ENCODE measurements at places on chromosomes 2 and 18.

- no peak for DNase-seq
These were observed 24.9 kb downstream of the FHOD3 start for GRCh38 chr18:36322408-36322728.

GRCh38 chr2:128732976-128733431 is 414.3 kb upstream of the HS6ST1 start:
- DNase-seq, result no peak

GRCh38 chr2:240974771-240975572 is 23.4 kb upstream of the SNED1 start:
- no peak for DNase-seq

- no peak for DNase-seq
These were observed 126.0 kb upstream of the HDAC4 start for GRCh38 chr2:239526666-239527415.

DNA sequence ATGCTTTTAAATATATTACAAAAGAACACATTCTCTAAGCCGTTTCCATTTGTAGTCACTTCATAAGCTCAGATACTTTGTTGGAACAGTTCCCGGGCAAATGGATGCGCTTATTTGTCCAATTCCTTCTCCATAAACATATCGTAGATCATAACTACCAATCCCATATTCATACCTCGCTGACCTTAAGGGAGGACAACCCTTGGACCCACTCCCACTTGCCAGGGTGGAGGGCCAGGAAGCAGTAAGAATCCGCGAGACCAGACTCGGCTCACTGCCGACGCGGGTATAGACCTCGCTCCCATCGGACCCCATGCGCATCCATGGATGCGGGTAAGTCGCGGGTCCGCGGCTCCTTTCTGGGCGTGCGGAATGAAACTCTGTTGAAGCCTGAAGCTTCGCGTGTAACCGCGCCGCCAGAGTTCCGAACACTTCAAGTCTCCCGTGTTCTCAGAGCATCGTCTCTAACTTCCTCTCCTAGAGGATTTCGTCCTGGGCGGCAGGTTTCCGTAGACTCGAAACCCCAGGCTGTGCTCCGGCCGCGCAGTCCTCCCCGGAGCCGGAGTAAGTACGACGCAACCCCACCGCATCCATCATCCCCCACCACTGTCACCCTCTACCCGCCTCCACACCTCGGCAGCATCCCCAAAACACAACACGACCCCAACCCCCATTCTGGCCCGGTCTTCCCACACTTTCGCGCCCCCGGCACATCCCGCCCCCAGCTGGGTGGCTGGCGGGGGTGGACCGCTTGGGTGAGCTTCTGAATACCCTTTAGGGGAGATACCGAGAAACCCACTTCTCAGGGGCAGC is 1.1 kb downstream of the DSC3 start:
- no peak for DNase-seq

- no peak for DNase-seq
These were observed 5.4 kb downstream of the MARS2 start for GRCh38 chr2:197710424-197711042.

DNA sequence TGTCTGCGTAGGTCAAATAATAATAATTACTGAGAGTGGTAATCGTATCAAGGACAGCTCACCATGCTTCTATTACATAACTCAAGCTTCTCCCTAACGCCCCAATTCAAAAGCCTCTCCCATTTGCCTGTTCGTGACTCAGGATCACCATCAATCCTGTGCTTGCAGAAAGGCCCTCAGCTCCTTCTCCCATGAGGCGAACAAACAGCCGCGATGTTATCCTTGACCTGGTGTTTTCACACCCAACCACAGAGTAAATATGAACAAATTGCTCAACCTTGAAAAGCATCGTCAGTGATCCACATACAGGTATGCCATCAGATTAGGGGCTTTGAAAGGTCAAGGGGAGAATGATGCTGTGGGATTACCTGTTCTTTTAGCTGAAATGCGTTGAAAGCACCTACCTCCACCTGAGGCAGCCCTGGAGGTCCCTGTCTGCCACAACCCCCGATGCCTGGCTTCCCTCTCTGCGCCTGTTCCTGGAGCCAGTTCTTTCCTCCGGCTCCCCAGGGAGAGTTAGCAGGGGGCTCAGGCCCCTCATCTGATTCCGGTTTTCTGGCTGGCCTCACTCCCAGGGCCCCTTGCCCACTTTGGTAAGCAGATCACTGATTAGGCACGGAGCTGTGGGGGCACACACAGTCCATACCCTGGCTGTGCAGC is 39.1 kb upstream of the ODC1 start:
- DNase-seq, result no peak

GRCh38 chr2:69180227-69180626 is 167.2 kb downstream of the ANTXR1 start:
- DNase-seq, result no peak

DNA sequence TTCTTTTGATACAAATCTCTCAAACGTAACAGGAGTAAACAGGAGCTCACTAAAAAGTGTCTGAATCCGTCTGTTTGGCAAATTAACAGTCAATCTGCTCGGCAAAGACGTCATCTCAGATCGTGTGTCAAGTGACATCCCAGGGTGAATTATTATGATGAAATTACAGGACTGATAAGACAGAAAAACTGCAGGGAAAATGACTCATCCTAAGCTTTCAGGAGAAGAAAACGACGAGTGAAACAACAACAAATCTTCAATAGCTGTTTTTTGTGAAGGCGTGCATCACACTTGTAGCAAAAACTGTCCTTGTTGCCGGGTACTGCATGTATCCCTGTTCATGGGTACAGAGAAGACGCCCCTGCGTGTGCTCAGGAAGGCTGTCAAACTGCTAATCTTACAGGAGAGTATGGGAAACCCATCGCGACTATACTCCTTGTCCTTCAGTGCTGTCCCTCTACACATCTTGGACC is 24.9 kb downstream of the EPB41L3 start:
- no peak for DNase-seq

- no peak for DNase-seq
These were observed 215.6 kb downstream of the HAUS1 start for GRCh38 chr18:46319783-46320182.

- DNase-seq, result no peak
These were observed 104.4 kb upstream of the SALL3 start for GRCh38 chr18:78875016-78875777.

DNA sequence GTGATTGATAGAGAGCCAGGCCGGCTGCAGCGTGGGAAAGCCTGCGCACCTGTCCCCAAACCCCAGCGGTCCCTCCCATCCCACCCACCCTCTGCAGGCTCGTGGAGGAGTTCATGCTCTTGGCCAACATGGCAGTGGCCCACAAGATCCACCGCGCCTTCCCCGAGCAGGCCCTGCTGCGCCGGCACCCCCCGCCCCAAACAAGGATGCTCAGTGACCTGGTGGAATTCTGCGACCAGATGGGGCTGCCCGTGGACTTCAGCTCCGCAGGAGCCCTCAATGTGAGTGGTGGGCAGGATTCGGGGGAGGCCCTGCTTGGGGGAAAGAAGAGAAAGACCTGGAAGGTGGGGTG is 48.9 kb upstream of the ALPP start:
- DNase-seq, result no peak

GRCh38 chr2:217357886-217358620 is 498.2 kb upstream of the TNP1 start:
- no peak for DNase-seq

DNA sequence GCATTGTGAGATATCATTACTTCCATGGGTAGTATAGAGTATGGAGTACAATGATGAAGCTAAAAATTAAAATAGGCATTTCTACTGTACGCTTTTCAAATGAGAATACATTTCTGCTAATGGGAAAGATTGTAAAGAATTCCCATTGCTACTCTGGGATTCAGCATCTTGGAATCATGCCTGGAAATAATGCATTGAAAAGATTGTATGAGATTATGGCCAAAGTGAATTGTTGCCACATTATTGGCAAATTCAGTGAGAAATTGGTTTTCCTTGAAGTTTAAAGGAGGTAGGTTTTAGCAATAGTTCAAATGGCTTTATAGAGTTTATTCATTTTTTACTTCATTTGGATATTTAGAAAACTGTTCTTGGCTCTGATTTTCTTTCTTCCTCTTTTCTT is 157.9 kb downstream of the GULP1 start:
- DNase-seq, result no peak

GRCh38 chr18:69872661-69873060 is 75.0 kb downstream of the CD226 start:
- DNase-seq, result no peak

- DNase-seq, result no peak
These were observed 87.7 kb downstream of the SH3YL1 start for GRCh38 chr2:175880-176820.

DNA sequence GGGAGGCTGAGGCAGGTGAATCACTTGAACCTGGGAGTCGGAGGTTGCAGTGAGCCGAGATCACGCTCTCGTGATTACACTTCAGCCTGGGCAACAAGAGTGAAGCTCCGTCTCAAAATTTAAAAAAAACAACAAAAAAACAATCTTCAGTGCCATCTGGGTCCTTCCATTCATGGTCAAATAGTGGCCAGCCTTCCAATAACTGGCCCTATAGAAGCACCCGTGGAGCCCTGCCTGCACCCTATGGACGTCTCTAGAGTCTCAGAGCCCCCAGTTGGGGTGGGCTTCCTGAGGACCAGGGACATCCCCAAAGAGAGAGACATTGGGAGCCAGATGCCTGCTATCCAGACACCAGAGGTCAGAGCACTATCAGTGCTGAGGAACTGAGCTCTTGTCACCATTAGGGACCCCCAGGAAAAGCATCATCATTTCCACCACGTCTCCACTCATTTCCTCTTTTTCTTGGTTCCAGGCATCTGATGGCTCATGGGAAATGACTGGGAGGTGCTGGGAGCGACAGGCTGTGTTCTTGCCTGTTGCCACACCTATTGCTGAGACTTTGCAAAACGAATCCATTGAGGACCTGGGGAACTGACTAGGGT is 9.4 kb downstream of the NEU2 start:
- no peak for DNase-seq

- no peak for DNase-seq
These were observed 284.6 kb upstream of the UBE2E3 start for GRCh38 chr2:180695586-180696401.

DNA sequence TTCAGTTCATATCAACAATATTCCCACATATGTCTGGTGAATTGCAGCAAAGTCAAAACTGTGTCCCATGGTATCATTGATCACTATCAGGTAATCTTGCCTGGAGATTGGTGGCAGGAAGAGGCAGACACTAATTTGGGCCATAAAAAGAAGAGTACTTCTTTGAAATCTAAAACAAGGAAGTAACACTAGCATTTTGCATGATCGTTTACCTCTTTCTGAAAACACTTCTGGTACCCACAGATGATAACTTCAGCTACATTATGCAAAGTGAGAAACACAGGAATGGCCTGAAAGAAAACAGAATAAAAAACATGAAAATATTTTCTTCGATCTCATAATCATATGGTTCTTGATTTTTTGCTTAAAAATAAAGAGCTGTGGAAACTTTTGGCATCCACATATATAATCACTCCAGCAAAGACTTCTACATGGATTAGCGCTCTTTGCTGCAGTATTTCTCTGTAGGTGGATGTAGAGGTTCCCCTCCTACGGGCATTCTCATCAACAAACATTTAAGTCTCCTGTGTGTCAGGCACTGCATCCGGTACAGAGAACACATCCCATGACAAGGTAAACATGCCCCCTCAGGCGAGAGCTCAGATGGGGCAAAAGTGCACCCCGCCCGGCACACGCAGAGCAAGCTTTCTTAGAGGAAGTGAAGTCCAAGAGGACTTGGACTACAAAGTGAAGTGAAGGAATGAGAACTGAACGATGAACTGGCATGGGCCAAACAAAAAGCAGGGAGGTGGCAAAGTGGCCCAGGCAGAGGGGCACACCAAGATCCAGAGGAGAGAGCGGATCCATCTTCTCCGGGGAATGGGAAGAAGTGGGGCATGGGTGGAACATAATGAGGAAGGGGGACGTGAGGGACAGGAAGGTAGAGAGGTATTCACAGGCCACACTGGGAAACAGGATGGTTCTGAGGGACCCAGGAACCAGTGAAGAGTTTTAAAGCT is 68.0 kb upstream of the RIOK3 start:
- no peak for DNase-seq

GRCh38 chr18:46562674-46563192 is 94.3 kb downstream of the LOXHD1 start:
- DNase-seq, result no peak

- no peak for DNase-seq
These were observed 4.5 kb downstream of the CXCR2 start for GRCh38 chr2:218130377-218130776.

DNA sequence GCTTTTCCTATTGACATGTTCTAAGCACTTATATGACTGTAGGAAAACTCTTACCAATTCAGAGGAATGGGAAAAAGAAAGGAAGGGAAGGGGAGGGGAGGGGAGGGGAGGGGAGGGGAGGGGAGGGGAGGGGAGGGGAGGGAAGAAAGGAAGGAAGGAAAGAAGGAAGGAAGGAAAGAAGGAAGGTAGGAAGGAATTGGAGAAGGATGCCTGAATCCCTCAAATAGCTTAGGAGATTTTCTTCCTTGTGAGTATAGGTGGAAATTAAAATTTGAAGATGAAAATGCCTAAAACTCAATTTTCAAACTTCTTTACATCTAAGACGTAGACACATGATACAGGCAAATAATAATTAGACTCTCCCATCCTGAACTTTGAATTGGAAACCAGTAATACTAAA is 463.1 kb downstream of the SATB2 start:
- DNase-seq, result no peak

GRCh38 chr2:171208657-171209056 is 48.0 kb upstream of the TLK1 start:
- DNase-seq, result no peak

- DNase-seq, result no peak
These were observed 65.1 kb upstream of the ACSL3 start for GRCh38 chr2:222795450-222796357.

- no peak for DNase-seq
These were observed 47.9 kb downstream of the SOX11 start for GRCh38 chr2:5740053-5740452.

GRCh38 chr2:168255866-168256265 is 8.5 kb upstream of the STK39 start:
- no peak for DNase-seq

GRCh38 chr18:53153281-53153680 is 813.3 kb downstream of the DCC start:
- DNase-seq, result no peak

DNA sequence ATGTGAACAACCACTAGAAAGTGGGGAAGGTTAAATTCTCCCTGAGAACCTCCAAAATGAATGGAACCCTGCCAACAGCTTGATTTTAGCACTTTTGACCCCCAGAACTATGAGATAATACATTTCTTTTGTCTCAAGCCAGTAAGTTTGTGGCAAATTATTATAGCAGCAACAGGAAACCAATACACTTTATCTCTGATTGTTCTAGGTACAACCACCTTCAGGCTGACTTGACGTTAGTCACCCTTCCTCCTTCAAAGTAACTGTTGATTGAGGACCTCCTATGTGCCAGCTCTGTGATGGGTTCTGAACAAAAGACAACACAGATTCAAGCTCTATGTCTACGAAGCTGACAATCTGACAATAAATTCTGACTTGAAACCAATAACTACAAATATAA is 318.9 kb downstream of the NCKAP5 start:
- DNase-seq, result no peak

GRCh38 chr2:43219383-43220228 is 6.8 kb downstream of the ZFP36L2 start:
- no peak for DNase-seq

- DNase-seq, result no peak
These were observed 267.9 kb downstream of the FBXO15 start for GRCh38 chr18:73879766-73880165.

- no peak for DNase-seq
These were observed 154.0 kb downstream of the PMAIP1 start for GRCh38 chr18:60053747-60054304.

All from anterior cingulate cortex (tissue), 58 donors.